Lower lobe of right lung (tissue), 2 donors: ENCODE measurements at places on chromosomes 11 and 22.

DNA sequence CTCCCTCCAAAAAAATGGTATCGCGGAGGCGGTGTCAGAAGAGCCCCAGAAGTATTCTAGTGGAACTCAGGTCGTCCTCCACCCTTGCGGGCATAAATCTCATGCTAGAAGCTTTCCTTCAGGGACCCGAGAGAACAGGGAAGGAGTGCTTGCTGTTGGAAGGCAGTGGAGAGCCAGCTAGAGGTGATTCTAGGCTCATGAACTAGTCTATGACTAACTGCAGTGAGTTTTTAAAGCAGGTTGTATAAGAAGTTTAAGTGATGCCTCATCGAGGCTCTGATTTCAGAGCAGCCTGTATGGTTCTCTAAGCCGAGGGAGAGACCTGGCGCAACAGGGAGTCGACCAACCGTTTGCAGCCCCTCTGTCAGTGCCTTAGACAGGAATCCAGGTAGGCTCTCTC lies 85.7 kb downstream of the TBC1D22A start:
- no peak overlapping the region for H3K27ac ChIP-seq
- DNase-seq: no peak
- H3K4me1 ChIP-seq: peaks cover 16% of the 10 kb centered on the region
- no peak overlapping the region for H3K4me3 ChIP-seq

GRCh38 chr22:46061501-46062231 lies 84.7 kb upstream of the WNT7B start:
- DNase-seq: peak; percentile 46
- peak overlapping the region; percentile 97 for H3K27ac ChIP-seq
- peak overlapping the region; percentile 20 for H3K4me3 ChIP-seq
- H3K4me1 ChIP-seq: peaks cover 90% of the 10 kb centered on the region
- H3K36me3 ChIP-seq: no peaks in the 10 kb centered on the region

GRCh38 chr22:46766611-46767010 lies 4.2 kb downstream of the TBC1D22A start:
- no peaks in the 10 kb centered on the region for H3K36me3 ChIP-seq
- peaks cover 63% of the 10 kb centered on the region for H3K4me1 ChIP-seq
- peak; percentile 29 for DNase-seq
- no peak overlapping the region for H3K27ac ChIP-seq
- H3K4me3 ChIP-seq: no peak overlapping the region

DNA sequence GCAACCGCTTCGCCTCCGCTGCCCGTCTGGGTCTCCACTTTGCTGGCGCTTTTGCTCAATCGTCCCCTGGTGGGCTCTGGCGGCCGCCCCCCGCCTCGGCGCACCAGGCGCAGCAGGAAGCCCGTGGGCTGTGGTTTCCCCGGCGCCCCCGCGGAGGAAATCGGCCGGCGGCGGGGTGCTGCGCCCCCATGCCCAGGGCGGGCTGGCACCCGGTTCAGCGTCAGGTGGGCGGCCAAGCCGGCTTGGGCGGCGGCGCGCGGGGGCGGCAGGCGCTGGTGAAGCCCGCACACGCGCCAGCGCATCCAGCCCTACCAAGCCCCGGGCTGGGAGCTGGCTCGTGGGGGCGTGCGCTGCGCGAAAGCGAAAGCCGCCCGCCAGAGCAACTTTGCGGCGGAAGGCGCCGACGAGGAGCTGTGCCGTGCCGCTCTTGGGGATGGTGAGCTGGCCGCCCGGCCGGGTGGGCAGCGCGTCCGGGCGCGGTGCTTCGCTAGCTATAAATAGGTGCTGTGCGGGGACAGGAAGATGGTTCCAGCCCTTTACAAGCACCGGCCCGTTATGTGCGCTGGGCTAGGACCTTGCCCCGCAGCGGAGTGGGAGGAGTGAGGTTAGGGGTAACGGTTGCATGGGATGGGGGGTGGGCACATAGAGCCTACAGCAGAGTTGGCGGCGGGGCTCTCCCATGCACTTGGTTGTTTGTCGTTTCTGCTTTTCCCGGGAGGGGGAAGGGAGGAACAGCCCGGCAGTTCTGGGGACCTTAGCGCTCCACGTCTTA lies 25.0 kb upstream of the SUSD2 start:
- H3K4me3 ChIP-seq: peak overlapping the region; percentile 91
- peaks cover 10% of the 10 kb centered on the region for H3K36me3 ChIP-seq
- peak; percentile 70 for DNase-seq
- peak overlapping the region; percentile 91 for H3K27ac ChIP-seq
- peaks cover 71% of the 10 kb centered on the region for H3K4me1 ChIP-seq

DNA sequence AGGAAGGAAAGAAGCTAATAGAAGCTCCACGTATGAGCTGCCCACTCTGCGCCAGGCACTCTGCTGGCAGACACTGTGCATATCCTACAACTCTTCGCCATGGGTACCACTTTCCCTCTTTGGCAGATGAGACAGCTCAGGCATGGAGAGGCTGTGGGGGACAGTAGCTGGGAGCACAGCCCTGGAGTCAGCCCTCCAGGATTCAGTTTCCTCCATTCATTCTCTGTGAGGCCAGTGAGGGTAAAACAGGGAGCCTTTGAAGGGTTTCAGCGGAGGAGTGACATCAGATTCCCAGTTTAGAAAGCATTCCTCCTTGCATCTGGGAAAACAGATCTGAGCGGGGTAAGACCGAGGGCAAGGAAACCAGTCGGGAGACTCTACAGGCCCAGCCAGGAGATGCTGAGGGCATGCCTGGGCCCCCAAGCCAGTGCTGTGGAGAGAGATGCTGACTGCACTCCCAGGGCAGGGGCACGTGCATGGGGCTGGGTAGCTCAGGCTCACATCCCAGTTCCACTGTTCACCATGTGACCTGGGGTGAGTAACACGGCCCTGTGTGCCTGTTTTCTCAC lies 58.3 kb upstream of the EMID1 start:
- H3K27ac ChIP-seq: no peak overlapping the region
- peaks cover 24% of the 10 kb centered on the region for H3K4me1 ChIP-seq
- no peak for DNase-seq
- H3K27me3 ChIP-seq: no peaks in the 10 kb centered on the region
- H3K36me3 ChIP-seq: peaks cover 8% of the 10 kb centered on the region

DNA sequence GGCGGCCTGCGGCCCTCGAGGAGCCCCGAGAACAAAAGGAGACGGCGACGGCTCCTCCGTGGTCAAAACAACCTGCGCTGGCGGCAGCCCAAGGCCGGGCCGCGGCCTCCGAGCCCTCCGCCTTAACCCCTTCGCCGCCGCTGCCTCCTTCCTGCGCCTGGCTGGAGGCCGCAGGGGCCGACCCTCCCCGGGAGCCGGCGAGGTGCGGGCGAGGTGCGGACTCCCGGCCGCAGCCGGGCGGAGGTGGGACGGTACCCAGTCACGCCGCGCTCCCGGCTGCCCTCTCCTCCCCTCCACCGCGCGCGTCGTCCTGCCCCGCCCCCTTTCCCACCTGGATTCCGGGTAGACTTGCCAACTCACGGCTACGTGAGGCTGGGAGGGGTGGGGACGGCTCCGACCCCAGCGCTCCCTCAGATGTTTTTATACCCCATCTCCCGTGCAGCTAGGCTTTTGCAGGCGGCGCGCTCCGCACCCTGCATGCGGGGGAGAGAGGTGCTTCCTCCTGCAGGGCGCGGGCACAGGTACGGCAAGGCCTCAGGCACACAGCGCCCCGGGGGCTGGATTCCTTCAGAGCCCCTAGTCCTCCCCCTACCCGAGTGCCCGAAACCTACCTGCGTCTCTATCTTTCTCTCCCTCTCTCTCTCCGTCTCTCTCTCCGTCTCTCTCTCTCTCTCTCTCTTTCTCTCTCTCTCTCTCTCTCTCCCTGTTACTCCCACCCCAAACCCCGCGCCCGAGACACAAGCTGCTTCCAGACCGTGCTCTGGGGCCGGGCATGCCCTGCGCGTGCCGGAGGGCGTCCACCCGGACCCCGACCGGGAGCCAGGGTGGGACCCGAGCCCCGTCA lies 2.0 kb downstream of the PDGFB start:
- peak overlapping the region; percentile 79 for H3K27ac ChIP-seq
- H3K27me3 ChIP-seq: peaks cover 30% of the 10 kb centered on the region
- H3K4me1 ChIP-seq: peaks cover 73% of the 10 kb centered on the region
- no peaks in the 10 kb centered on the region for H3K36me3 ChIP-seq

DNA sequence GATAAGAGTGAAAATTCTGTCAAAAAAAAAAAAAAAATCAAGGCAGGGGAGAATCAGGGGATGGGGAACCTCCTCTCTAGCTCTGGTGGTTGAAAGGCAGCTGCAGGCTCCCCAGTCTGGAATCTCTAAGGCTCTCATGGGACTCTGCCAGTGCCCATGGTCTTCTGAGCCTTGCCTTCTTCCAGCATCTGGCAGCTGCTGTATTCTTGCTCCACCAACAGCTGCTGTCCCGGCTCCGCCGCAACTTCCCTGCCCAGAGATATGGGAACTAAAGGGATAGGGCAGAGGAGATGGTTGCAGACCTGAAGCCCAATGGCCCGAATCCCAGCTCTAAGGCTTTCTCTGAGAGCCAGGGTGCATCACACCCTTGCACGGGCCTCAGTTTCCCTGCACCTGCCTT lies 49.5 kb upstream of the PHF21B start:
- no peak overlapping the region for H3K4me3 ChIP-seq
- no peaks in the 10 kb centered on the region for H3K4me1 ChIP-seq
- H3K27me3 ChIP-seq: peaks cover 4% of the 10 kb centered on the region
- DNase-seq: no peak

DNA sequence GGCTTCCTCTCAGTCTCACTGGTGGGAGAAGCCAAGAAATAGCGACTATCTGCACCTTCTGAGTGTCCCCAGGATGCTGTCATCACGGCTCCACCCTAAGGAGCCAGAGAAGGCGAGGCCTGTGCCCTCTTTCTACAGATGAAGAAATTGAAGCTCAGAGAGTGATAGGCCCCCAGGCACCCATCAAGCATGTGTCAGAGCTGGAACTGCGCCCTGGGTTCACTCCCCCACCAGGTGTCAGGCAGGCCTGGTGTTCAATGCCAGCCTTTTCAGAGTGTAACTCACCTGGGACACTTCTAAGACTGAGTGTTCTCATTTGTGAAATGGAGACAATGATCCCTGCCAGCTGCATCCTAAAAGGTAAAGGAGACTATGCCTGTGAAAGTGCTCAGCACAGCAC lies 127.3 kb upstream of the SEZ6L start:
- H3K4me3 ChIP-seq: no peak overlapping the region
- no peak overlapping the region for H3K27ac ChIP-seq
- no peak for DNase-seq
- peaks cover 6% of the 10 kb centered on the region for H3K27me3 ChIP-seq
- H3K36me3 ChIP-seq: no peaks in the 10 kb centered on the region
- H3K4me1 ChIP-seq: no peaks in the 10 kb centered on the region

DNA sequence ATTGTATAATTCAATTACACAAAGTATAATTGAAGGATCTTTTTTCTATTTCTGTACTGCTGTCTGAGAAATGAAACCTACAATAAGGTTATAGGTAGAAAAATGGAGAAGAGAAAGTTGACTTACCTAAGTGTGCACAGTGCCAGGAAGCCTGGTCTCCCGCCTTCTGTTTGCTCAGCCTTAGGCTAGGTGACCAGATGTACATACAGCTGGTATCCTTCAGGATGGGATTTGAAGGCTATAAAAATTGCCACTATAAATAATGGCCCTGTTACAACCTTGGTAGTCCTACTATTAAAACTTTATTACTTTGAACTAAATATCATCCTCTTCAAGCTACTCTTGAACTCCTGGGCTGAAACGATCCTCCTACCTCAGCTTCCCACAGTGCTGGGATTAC lies 19.7 kb downstream of the OR51E2 start:
- no peaks in the 10 kb centered on the region for H3K36me3 ChIP-seq
- H3K4me3 ChIP-seq: no peak overlapping the region
- H3K27ac ChIP-seq: no peak overlapping the region
- no peaks in the 10 kb centered on the region for H3K4me1 ChIP-seq

- no peaks in the 10 kb centered on the region for H3K27me3 ChIP-seq
- H3K4me3 ChIP-seq: no peak overlapping the region
- DNase-seq: no peak
- H3K36me3 ChIP-seq: no peaks in the 10 kb centered on the region
- no peak overlapping the region for H3K27ac ChIP-seq
Measured at GRCh38 chr11:120964857-120965256, 59.0 kb upstream of the TBCEL start.

DNA sequence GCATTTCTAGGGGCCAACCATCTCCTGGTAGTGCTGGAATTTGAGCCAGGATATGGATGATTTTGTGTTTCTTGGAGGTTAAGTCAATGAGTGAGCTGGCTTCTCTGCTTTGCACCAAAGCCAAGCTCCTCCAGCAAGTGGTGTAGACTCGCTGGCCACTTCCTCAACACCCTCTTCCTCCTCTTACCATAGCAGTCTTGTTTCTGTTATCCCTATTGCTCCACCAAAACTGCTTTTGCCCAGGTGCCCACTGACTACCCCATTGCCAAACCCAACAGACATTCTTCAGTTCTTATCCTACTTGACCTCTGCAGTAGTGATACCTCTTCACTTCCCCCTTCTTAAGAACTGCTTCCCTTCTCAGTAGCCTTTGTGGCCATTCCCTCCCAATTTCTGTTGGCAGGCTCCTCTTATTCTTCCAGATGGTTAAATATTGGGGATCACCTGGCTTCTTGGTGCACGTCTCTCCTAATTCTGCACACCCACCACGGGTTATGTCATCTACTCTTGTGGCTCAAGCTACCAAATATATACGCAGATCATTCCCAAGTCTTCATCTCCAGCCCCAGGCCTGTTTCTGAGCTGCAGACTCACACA lies 7.0 kb upstream of the PRG2 start:
- H3K4me3 ChIP-seq: no peak overlapping the region
- no peaks in the 10 kb centered on the region for H3K4me1 ChIP-seq
- H3K27me3 ChIP-seq: no peaks in the 10 kb centered on the region
- no peak for DNase-seq

DNA sequence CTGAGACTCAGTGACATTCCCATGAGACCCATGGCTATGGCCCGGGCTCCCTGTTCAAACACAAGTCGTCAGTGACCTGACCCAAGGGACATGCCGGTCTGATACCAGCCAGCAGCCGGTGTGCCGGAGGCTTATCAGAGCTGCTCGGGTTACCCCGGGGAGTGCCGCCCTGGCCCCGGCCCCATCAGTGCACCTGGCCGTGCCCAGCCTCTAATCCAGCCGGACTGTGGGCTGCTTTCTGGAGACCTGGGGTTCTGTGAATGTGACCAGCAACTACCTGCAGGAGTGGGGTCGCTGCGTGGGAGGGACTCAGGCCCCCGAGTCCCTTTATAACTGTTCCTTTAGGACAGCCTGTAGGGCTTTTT lies 52.7 kb downstream of the LINC01488 start:
- peaks cover 7% of the 10 kb centered on the region for H3K4me1 ChIP-seq
- H3K4me3 ChIP-seq: no peak overlapping the region
- peak; percentile 38 for DNase-seq
- no peaks in the 10 kb centered on the region for H3K36me3 ChIP-seq
- no peak overlapping the region for H3K27ac ChIP-seq

GRCh38 chr11:121418625-121419114 lies 33.4 kb upstream of the SORL1 start:
- H3K4me1 ChIP-seq: peaks cover 49% of the 10 kb centered on the region
- DNase-seq: peak; percentile 72
- H3K27ac ChIP-seq: peak overlapping the region; percentile 72
- H3K4me3 ChIP-seq: no peak overlapping the region

DNA sequence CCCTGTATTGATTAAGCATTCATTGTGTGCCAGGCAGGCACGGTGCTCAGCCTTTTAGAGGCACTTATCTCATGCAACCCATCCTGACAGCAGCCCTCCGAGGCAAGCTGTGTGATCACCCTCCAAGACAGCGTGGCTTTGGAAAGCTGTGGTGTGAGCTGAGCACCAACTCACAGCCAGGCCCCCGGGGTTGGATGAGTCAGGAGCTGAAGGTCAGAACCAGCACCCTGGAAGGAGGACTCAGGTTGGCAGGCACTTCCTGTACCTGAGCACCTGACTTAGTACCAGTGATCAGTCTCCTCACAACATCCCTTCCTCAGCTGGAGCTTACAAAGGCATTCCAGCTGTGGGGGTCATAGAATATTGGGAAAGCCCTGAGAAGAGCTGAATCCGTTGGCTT lies 9.0 kb downstream of the PATZ1 start:
- H3K27ac ChIP-seq: no peak overlapping the region
- peaks cover 94% of the 10 kb centered on the region for H3K36me3 ChIP-seq
- H3K4me3 ChIP-seq: no peak overlapping the region
- no peaks in the 10 kb centered on the region for H3K27me3 ChIP-seq
- H3K4me1 ChIP-seq: peaks cover 22% of the 10 kb centered on the region
